ENCODE measurements at places on chromosomes 12 and 14.

- DNase-seq, result no peak
Observed at GRCh38 chr14:54782751-54783659, 119.6 kb downstream of the GCH1 start.

DNA sequence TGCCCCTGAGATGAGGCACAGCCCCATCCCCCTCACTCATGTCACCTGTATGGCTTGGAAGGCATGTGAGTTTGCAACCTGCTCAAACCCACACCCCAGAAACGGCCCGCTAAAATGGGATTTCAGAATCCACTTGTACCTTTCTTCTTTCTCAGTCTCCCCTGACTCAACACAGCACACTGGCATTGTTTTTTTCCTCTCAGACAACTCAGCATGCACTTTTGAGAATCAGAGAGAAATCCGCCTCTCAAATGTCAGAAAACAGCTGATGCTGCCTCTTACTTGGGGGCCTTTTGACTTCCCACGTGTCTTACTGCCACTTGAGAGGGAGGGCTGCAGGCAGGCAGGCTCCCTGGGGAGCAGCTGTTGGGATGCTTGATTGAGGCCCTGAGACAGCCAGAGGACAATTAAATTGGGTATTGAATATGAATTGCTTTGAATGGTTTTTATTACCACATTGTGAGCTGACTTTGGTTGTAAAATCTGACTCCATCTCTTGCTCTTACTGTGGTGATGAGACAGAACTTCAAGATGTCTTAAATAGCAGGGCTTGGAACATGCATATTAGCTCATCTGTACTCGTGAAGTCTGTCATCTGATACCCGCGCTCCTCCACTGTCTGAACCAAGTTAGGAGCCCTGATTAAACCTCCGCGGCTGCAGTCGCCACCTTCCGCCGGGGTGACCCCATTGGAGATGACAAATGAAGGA is 96.6 kb downstream of the APAF1 start:
- DNase-seq, result peak; percentile 47

DNA sequence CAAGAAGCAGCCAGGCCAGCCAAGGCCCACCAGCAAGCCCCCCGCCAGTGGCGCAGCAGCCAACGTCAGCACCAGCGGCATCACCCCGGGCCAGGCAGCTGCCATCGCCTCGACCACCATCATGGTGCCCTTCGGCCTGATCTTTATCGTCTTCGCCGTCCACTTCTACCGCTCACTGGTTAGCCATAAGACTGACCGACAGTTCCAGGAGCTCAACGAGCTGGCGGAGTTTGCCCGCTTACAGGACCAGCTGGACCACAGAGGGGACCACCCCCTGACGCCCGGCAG is 15.0 kb downstream of the ORAI1 start:
- no peak for DNase-seq

DNA sequence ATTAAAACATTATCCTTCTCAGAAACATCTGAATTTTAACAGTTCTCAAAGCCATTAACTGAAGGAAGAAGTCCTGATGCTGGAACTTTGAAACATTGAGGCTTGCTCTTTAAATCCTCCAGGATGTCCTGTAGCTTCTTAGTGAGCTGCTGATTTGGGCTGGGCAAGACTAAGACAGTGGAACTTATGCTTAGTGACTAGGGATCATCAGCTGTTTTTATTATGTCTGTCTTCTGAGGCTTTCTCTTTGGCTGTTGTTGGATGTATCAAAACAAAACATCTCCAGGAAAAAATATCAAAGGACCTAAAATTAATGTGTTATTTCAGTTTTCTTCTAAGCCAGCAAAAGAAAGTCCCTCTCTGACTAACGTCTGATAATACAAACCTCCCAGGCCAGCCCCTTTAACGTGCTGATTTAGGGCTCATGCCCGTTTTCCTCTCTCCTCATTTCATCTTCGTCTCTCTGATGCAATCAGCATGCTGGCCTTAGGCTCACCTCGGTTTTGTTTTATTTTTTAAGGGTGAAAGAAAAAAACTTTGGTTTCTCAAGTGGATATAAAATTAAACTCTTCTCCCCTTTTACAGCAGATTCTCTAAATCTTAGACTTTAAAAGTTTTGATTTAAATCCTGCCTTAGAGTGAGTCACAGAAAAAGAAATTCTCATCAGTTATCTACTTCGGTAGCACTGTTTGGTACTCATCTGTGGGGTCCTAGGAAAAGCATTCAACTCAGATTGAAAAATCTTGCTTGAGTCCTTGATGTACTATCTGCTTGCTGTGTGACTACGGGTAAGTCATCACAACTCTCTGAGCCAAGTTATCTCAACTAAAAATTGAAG is 106.2 kb upstream of the CCDC91 start:
- DNase-seq, result no peak

GRCh38 chr12:109302358-109302757 is 6.7 kb downstream of the FOXN4 start:
- DNase-seq, result peak; percentile 55

DNA sequence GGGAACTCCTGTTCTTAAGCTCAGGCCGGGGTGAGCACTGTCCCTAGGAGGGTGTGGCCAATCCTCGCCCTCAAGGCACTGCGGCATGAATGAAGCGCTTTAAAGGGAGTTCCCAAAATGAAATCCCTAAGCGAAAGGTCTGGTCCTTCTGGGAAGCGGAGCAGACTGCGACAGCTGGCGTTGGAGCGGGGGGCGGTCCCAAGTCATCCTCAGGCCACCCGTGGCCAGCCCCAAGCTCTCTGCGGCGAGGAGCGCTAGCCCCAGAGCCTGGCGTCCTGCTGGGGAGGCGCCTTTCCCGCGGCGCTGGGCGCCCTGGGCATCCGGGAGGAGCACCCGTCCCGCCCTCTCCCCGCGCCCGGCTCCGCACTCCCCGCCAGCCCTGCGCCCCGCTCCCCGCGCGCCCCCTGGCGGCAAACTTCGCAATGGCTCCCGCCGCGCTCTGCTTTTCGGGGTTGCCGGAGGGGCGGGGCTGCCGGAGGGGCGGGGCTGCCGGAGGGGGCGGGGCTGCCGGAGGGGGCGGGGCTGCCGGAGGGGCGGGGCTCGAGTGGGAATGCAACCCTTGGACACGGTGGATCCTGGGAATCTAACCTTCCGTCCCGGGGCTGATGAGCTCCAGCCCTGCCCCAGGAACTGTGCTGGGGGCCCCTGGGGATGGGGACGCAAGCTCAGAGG is 25.4 kb downstream of the ZBTB42 start:
- peak; percentile 96 for DNase-seq

GRCh38 chr14:106605548-106606448 is 1079.4 kb downstream of the TMEM121 start:
- no peak for DNase-seq

DNA sequence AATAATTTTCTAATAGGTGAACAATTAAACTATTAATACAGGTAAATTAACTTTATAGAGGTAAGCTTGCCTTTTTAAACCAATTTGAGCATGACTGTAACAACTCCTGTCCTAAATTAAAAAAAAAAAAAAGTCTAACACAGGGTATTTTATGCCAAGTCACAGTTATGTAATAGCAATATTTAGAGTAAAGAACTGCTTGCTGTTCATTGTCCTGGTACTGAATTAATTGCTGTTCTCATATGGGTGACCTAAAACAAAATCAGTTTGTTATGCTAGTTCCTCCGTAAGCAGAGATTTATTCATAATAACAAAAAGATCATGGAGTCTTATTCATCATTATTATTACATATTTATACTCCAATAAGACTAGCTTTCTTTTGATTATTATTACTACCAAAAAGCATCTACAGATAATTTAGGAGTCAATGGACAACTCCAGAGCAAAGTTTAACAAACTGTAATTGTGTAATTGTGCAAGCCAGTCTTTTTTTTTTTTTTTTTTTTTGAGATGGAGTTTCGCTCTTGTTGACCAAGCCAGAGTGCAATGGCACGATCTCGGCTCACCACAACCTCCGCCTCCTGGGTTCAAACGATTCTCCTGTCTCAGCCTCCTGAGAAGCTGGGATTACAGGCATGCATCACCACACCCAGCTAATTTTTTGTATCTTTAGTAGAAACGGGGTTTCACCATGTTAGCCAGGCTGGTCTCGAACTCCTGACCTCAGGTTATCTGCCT is 98.3 kb downstream of the ITPR2 start:
- no peak for DNase-seq

GRCh38 chr12:105352940-105353635 is 22.6 kb downstream of the C12orf75 start:
- DNase-seq, result no peak

DNA sequence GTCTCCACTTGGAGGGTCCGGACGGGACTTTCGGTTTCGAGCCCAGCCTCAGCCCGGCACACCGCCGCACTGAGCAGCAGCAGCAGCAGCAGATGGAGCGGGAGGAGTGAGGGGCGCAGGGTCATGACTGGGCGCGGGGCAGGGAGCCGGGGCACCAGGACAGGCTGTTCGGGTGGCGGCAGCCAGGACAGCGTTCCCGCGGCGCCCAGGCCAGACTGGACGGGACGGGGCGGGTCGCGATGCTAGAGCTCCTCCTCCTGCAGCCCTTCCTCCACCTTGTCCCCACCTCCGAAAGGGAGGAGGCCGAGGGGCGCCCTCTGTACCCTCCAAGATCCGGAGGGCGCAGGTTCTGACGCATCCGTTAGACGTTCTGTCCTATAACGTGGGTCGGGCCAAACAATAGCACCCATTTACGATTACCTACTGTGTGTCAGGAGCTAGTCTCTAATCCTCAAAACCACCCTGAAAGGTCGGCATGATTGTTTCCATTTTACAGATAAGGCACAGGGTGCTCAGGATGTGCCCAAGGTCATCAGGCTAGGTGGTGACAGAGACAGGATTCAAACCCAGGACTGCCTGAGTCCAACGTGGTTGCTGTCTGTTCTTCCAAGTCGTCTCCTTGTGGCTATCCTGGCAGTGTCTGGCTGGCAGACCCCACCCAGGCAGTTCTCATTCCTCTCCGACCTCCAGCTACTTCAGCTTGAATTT is at the start of gene FKBP11:
TSS of gene FKBP11 (minus strand) at position 189 of the 708 bp plus-strand sequence. CDS start at position 125, 64 bp downstream.
- DNase-seq, result peak; percentile 61

DNA sequence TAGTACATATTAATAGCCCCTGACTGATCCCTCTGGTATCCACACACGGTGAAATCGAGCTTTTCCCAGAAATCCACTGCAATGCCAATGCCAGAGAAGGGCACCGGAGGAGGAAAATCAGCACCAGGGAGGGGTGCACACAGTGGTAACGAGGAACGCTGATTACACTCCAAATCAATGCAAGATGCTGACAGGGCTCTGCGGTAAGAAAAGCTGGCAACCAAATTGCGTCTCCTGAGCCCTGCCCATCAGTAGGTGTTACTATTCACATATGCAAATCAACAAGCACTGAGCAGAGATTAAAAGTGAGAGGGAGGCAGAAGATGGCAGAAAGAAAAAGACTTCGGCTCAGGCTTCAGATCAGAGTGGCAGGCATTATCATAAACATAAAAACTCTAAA is 159.1 kb downstream of the RPS29 start:
- no peak for DNase-seq

- DNase-seq, result peak; percentile 87
Observed at GRCh38 chr12:15590180-15590826, 198.9 kb downstream of the EPS8 start.

DNA sequence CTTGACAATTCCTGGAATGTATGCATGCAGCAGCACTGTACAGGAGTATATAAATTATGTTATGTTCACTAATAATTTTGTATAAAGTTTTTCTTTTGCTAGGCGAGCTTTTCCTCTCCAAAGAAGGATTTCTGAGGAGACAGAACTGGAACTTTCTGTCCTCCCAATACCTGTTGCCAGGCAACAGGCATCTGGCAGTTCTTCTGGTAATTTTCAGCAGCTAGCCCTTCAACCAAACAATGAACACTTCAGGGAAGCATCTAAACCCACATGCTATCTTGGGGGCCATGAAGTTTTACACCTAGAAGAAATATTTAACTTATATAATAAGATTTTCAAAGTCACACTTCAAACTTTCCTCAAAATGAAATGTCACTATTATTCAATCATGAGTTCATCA is 162.9 kb upstream of the SYT10 start:
- DNase-seq, result peak; percentile 38

DNA sequence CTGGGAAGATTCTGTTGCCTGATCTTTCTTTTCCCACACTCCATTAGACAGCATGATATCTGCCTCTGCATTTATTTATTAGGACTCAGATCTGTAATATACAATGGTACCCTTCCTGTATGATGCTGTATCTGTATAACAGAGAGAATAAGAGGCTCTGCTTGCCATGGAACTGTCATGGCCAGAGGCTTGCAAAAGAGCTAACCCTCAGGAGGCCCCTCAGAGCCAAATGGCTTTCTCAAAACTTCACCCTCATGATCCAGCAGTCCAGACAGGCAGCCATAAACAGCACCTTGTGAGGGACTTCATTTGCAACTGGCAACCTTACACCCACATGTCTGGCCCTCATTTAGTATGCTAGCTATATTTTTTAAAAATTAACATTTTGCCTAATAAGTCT is 57.6 kb downstream of the TMEM30B start:
- no peak for DNase-seq

DNA sequence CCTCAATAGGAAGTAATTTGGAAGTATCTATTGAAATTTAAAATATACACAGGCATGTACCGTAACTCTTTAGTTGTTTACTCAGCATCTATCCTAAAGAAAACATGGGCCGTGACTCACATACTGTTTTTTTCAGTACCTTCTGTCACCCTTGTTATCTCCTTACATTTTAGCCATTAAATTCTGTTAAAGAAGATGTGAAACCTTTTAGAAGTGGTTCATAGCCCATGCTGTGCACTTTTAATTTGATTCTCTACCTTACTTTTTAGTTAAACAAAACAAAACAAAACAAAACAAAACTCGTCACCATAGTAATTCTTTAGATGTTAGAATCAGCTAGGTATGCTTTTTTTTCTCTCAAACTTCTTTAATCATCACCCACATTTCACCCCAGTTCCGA is 494.4 kb upstream of the RGS6 start:
- no peak for DNase-seq

- DNase-seq, result no peak
Observed at GRCh38 chr14:34676516-34677211, 37.7 kb downstream of the CFL2 start.

DNA sequence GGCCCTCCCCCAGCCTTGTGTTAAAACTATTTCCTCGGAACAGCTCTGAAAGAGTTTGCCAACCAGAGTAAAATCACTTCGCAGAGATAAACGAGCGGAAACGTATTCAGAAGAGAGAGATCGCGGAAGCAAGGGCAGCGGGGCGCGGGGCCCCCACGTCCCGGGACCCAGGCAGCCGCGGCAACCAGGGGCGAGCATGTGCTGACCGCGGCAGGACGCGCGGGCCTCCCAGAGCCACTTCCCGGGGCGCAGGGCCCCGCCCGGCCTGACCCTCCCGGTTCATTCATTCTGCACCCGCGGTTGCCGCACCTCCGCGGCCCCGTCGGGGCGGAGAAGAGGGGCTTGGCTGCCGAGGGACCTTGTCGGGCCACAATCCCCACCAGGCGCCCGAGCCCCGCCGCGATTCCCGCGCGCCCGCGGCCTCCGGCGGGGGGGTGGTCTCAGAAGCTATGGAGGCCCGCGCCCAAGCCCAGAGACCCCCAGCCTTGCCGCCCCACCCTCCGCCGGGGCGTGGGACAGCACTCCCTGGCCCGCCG is 598 bp downstream of the UBE2N start:
- DNase-seq, result peak; percentile 68
